ENCODE measurements at places on chromosomes 5 and 9. TPM values are rescaled to one million over a fixed set of nuclear protein-coding genes. Genes with fewer than 3 reads are reported as not detected.

The SHOC1 gene
- not detected for total RNA-seq

The CAVIN4 gene
- total RNA-seq = 1.5 TPM

The C9 gene
- not detected for total RNA-seq

The SPATA31C1 gene
- not detected for total RNA-seq

The CAMK4 gene
- total RNA-seq = 0.69 TPM

The PAEP gene
- total RNA-seq = not detected

The ANKRD34B gene
- not detected for total RNA-seq

The S1PR3 gene
- 208 TPM for total RNA-seq
